ENCODE measurements at places on chromosomes 7 and 10.

GRCh38 chr10:113552701-113553100 is at the start of gene HABP2:
Gene HABP2, plus strand, starts transcription at chr10:113553053. Its CDS starts 69 bp downstream, at chr10:113553122.
- no peak for DNase-seq

DNA sequence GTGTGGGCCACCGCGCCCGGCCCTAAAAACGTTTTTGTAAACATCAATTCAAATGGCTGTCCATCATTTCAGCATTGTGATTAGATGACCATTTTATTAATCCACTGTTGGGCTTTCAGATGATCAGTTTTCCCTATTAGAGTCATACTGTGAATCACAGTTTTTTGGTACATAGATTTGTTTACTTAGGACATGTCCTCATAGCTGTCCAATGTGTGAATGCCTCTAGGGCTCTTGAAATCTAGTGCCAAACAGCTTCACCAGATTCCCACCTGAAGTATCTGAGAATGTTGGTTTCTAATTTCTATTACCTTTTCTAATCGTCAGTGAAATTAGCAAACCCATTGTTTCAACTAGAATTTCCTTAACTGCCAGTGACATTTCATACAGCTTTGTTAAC is 66.8 kb downstream of the UPF2 start:
- no peak for DNase-seq

DNA sequence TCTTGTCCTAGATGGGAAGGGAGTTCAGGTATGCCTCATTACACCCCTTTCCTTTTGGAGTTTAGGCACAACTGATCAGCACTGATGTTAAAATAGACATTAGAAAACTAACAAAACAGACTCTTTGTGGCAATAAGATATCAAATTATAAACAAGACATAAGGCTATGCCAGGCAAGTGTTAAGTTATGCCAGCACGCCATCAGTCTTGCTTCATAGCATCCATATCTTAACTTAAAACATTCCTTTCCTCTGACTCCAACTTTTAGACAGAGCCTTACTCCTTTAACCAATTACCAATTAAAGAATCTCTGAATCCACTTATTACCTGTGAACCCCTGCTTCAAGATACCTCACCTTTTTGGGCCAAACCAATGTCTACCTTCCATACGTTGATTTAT is 126.2 kb upstream of the ETV1 start:
- DNase-seq = no peak

DNA sequence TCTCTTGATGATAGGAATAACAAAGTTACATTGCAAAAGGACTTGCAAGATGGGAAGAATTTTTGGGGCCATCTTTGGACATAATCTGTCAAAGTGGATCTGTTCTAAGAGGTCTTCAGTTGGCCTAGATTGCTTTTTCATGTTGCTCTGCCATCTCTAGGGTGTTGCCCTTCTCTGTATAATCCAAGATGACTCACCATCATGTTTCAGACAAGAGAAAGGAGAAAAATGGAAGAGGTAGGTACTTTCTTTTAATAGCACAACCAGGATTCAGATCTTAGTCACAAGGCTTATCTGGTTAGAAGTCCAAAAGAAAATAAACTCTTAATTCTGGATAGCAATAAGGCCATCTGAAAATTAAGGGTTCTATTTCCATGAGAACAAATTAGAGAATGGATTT is 38.7 kb upstream of the FOXP2 start:
- DNase-seq = no peak
